ENCODE measurements at places on chromosomes 2 and 18. TPM values are rescaled to one million over a fixed set of nuclear protein-coding genes. Genes with fewer than 3 reads are reported as not detected.

Gene AGAP1
- total RNA-seq = 26.0 TPM

Gene ONECUT2
- total RNA-seq = 9.7 TPM

DNA sequence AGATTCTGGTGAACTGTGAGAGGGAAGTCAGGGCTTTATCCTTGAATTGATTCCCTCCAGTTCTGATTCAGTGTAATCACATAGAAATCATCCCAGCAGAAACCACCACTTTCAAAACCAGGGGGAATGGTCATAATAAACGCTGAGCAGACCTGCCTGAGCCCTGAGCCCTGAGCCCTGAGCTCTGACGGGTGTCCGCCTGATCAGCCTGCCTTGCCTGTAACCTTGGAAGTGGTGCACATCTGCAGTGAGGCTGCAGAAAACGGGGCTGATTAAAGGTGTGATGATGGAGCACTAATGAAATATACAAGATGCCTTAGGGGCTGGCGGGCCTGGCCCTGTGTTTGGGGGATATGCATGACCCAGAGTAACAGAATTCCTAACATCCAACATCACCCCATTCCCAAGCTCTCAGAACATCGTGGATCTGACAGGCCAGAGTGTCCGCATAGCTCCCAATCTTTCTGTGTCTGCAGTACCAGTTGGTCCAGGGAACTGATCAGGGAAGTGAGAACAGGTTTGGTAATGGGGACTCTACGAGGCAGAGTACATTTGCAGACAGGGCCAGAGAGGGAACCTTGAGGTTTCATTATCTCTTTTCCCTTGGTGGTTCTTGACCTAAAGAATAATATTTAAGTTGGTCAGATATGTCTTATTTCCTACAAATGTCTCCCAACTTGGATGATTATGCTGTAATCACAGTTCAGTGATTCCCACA lies 37.8 kb downstream of the KCTD18 start:
- H3K27ac ChIP-seq = no peak overlapping the region
- peaks cover 23% of the 10 kb centered on the region for H3K36me3 ChIP-seq
- H3K4me3 ChIP-seq = no peak overlapping the region
- H3K27me3 ChIP-seq = no peaks in the 10 kb centered on the region
- no peaks in the 10 kb centered on the region for H3K4me1 ChIP-seq

DNA sequence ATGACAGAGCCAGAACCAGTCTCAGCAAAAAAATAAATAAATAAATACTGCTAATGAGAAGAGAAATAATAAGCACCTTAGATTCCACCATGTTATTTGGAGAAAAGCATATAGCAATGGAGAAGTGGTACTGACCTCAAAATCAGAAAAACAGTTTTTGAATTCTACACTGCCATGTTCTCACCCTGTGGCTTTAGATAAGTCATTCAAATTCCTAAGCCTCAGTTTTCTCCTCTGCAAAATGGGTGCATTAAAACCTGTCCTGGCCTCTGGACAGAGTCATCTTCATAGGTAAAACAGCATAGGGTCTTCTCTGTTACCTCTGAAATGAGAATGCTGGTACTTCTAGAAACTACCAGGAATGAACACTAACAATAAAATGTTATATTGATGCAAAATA lies 62.2 kb upstream of the RMP24 start:
- DNase-seq = no peak
- H3K4me1 ChIP-seq = no peaks in the 10 kb centered on the region
- no peaks in the 10 kb centered on the region for H3K36me3 ChIP-seq
- H3K27me3 ChIP-seq = no peaks in the 10 kb centered on the region

- no peaks in the 10 kb centered on the region for H3K27me3 ChIP-seq
- H3K36me3 ChIP-seq = no peaks in the 10 kb centered on the region
These were observed 45.0 kb downstream of the MBP start for GRCh38 chr18:77087393-77088141.

GRCh38 chr2:86372641-86373502 lies 35.4 kb upstream of the REEP1 start:
- H3K27me3 ChIP-seq = no peaks in the 10 kb centered on the region
- H3K27ac ChIP-seq = no peak overlapping the region
- H3K4me1 ChIP-seq = peaks cover 3% of the 10 kb centered on the region
- DNase-seq = peak; percentile 35
- H3K36me3 ChIP-seq = no peaks in the 10 kb centered on the region
- H3K4me3 ChIP-seq = no peak overlapping the region

DNA sequence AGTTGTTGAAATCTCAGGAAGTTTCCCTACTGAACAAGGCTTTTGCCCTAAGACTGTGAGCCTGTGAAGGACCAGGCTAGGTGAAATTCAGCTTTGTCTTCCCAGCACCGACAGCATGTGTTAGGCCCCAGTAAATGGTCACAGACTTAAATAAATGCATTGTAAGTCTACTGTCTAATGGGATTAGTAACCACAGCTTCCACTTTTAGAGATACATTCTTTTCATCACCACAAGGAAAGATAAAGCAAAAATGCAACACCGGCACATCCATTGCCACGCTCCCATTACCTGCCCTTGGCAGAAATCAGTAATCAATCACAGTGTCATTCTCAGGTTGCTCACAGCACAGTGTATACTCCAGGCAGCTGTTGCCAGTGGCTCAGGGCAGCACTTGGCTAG lies 59.3 kb downstream of the CRACDL start:
- DNase-seq = no peak
- H3K36me3 ChIP-seq = no peaks in the 10 kb centered on the region
- H3K27ac ChIP-seq = no peak overlapping the region
- no peaks in the 10 kb centered on the region for H3K4me1 ChIP-seq
- H3K27me3 ChIP-seq = no peaks in the 10 kb centered on the region
- H3K4me3 ChIP-seq = no peak overlapping the region

All from pancreas (tissue), 10 donors.